DMS53 (cell line): ENCODE measurements at places on chromosomes 6 and 20.

GRCh38 chr6:113006494-113006893 is 659.4 kb downstream of the RFPL4B start:
- no peak for DNase-seq

DNA sequence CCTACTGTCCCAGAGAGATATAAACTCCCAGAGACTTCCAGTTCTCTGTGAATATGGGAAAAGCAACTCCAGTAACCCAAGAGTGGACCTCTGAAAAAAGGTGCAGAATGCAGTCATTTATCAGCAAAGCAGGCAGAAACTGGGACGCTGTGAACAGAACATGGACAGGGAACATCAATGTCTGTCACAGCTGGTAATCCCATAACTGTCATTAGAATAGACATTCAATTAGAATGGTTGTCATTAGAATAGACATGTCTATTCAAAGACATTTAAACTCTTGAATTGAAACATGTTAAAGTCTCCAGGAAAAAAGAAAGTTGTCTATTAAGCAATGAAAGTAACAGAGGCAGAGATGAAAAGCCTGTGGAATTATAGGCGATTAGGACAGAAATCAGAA is 302.1 kb downstream of the BTBD3 start:
- no peak for DNase-seq

GRCh38 chr6:122798099-122798641 is 9.1 kb downstream of the SMPDL3A start:
- DNase-seq = peak; percentile 95

DNA sequence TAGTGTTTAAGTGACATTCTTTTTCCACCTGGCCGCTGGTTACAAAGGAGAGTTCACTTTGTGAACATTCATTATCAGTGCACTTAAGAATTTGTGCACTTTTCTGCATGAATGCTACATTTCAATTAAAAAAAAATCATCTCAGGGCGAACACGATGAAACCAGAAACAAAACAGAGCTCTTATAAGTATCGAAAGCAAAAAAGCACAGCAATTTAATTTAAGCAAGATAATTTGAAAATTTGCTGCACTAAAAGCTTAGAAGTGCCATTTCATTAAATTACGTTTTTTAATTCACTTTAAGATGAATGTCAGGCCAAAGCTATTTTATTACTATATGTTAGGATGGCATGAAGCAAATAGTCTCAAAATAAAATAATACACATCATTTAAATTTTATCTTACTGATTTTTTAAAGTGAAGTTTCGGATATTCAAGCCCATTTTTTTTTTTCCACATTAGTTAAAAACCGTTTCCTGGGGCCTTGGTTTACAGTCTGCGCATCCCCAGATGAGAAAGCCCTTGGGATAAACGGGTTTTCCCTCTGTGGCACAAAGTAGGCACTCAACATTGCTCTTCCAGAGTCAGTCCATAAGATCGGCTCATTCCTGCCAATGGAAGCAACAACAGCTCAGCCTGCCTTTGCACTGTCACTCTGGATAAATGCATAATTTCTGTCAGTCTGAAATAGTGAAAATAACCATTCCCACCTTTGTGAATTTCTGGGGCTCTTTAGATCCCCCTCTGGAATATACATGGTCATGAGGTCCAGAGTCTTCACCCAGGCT is 80.1 kb downstream of the FYN start:
- DNase-seq = no peak

DNA sequence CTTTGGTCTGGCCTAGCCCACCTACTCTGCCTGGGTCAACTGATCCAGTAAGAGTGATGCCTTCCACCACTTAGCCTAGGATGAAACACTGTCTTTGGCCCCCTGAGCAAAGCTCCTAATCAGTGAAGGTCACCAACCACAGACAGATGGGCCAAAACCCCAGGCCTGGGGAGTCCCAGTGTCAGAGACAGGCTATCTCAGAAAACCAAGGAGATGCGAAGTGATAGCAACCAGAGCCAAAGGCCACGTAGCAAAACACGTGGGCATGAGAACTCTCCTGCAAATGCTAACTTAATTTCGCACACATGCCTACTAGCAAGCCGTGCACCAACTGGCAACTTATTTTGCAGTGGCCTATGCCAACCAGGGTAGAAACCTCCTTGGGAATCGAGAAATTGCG is 29.1 kb downstream of the AGPAT4 start:
- DNase-seq = no peak

DNA sequence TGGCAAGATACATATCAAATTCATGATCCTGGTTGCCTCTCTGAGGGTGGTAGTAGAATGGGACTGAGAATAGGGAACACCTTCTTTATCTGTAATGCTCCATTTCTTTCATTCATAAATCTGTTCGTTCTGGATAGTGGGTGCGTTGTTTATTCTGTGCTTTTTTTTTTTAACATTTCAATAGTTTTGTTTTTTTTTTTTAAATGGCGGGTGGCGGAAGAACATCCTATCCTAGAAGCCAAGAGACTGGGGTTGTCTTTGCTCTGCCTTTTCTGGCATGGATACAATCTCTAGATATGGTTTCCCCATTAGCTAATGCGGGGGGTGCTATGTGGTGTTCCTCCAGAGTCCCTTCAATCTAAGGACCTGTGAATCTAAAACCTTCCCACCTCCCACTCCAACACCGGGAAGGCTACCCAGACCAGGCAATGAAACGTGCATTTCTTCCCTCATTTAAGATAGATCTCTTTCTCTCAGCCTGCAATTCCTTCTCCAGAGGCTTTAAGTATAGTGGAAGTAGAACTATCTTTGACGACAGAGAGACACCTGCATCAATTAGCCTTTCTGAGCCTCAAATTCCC is 883 bp upstream of the CCDC28A start:
- peak; percentile 45 for DNase-seq

DNA sequence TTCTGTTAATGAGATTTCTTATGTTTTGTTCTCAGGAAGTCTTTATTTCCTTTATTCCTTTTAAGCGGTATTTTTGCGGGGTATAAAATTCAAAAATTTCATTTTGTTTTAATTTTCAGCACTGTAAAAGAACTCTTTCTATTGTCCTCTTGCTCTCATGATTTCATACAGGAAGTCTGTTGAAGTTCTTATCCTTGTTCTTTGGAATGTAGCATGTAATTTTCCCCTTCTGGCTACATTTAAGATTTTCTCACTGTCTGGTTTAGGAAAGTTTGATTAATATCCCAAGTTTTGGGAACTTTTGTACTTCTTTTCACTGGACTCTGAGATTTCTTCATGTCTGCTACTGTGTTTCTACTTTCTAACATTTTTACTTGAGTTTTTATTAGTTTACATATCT is 581.4 kb upstream of the GJE1 start:
- DNase-seq = peak; percentile 43

- peak; percentile 61 for DNase-seq
These were observed 83.0 kb downstream of the TMEM242 start for GRCh38 chr6:157240059-157240959.

DNA sequence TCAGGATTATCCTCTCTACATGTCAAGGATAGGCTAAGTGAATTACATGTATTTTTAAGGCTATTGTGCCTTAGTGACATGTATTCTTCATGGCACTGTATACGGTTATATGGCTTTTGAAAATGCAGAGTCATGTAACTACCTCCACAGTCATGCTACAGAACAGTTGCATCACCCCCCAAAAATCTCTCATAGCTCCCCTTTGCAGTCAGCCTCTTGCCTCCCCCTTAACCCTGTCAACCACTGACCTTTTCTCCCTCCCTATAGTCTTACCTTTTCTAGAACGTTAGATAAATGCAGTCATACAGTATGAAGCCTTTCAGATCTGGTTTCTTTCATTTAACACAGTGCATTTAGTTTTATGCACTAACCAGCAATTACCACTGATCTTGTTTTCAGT is 10.3 kb upstream of the RNF24 start:
- DNase-seq = no peak

GRCh38 chr6:168092541-168092940 is 13.5 kb upstream of the FRMD1 start:
- DNase-seq = no peak

- DNase-seq = no peak
These were observed 27.3 kb downstream of the GMPR start for GRCh38 chr6:16265351-16266341.

GRCh38 chr6:70838907-70839285 is 118.0 kb downstream of the B3GAT2 start:
- DNase-seq = peak; percentile 53

GRCh38 chr6:40472353-40472752 is 114.8 kb downstream of the LRFN2 start:
- no peak for DNase-seq

DNA sequence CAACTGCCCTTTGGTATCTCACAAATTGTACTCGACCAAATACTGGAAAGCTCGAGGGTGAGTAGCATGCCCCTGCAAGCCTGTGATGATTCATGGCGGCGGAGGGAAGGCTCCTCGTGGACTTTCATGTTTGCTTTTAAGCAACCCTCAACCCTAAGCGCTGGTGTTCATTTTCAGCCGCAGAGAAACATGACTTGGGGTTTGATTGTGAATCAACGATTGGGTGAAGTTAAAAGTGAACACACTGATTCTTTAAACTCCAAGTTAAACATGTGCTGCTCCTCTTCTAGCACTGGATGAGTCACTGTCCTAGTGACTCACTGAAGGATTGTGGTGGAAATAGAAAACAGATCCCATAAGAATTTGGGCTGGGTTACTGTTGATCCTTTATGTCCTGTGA is 8.3 kb downstream of the CD109 start:
- peak; percentile 73 for DNase-seq

- DNase-seq = no peak
These were observed 592.3 kb downstream of the PKHD1 start for GRCh38 chr6:51495096-51495495.

DNA sequence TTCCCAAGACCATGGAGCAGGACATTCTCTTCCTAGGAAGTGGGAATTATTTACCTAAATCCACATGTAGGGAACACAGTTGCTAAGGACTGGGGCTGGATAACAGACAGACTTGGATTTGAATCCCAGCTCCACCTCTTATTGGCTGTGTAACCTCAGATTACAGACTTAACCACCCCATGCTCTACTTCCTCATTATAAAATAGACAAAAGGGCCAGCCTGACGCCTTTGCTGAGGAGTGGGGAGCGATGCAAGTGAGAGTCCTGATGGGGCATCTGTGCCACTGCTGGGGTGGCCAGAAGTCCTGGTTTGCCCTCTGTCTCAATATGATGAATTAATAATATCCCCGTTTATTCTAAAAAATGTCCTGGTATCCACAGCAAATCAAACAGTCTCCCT is 46.8 kb downstream of the SPATA2 start:
- no peak for DNase-seq

- DNase-seq = no peak
These were observed 154.2 kb upstream of the RNF24 start for GRCh38 chr20:4169360-4170190.

GRCh38 chr6:124132256-124132655 is 328.6 kb downstream of the NKAIN2 start:
- peak; percentile 8 for DNase-seq

DNA sequence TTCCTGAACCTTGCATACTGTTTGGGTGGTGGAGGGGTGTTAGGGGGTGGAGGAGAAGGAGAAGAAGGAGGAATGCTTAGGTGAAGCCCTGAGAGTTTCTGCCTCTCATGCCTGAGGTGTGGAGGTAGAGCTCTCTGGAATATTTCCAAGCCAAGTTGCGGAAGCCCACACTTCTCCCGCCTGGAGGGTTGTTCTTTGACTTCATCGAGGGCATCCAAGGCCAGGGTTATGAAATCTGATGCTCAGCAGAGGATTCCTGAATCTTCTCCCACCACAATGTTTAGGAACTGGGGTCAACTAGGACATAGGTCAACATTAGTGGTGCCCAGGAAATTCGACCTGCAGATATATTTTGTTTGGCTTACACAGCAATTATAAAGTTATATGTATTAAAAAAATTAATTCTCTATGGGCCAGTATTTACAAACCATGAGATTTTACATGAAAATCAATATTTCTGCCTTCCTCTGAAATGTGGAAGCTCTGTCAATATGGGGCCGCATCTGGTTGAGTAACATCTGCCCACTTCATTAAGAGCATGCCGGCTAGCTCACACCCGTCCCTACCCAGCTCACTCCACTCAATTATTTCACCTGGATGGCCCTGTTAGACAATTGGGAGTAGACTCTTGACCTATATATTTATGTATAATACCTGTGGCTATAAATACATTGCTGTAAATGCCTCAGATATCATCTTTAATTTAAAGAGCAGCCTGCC is 257.1 kb upstream of the ZFP64 start:
- DNase-seq = no peak

DNA sequence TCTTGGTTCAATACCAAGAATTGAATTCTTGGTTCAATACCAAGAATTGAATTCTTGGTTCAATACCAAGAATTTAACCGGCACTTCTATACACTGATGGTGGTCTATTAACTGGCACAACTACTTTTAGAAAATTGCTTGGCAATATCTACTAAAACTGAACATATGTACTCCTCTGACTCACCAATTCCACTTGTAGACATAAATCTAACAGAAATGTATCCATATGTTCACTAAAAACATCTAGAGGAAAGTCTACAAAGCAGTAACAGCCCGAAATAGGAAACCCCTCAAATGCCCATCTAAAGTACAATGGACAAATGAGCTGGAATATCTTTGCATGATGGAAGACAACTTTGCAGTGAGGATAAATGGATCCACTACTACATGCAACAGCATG is 71.9 kb downstream of the KIF16B start:
- no peak for DNase-seq

GRCh38 chr6:143595251-143596036 is 82.3 kb upstream of the PHACTR2 start:
- no peak for DNase-seq

GRCh38 chr20:40532103-40532502 is 156.9 kb downstream of the MAFB start:
- DNase-seq = peak; percentile 65

DNA sequence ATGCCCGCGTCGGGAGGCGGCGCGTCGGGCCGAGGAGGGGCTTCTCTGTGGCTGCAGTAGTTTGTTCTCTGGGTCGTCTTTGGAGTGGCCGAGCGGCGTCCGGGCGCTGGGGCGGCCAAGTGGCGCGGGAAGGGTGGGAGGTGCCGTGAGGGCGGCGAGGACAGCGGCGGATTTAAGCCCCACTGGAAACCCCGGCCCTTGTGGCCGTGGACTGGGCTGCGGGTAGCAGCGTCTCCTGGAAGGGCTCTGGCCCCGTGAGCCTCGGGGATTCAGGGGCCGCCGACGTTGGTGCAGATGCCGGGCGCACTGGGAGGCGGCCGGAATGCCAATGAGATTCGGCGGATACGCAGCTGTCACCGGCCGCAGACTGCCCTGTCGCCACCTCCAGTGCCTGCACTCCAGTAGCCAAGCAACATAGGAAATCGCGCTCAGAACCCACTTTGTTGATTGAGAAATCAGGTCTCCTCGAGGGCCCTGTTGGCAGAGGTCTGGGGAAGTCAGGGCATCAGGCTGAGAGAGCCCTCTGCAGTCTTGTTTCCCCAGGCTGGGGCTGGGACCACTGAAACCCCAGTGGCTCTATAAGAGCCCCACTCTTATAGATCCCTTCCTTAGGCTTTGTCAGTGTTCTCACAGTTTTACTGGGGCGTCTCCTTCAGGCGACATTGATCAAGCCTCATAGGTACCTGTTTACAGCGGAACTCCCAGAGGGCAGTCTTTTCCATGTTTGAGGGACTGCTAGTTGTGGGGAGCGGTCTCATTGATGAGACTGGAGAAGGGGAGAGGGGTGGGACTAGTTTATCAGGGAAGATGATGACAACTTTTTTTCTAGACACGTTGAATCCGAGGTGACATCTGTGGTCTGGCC is 642 bp downstream of the GZF1 start:
- peak; percentile 84 for DNase-seq

GRCh38 chr6:6695625-6696276 is 107.2 kb downstream of the LY86 start:
- DNase-seq = no peak
